ENCODE measurements at places on chromosomes 1 and 21. TPM values are rescaled to one million over a fixed set of nuclear protein-coding genes. Genes with fewer than 3 reads are reported as not detected.

FCRLA gene
- polyA plus RNA-seq = 0.19 TPM

NR1I3 gene
- 1.4 TPM for polyA plus RNA-seq

PLA2G2C gene
- polyA plus RNA-seq = not detected

GRCh38 chr1:39795651-39796050, 7.0 kb upstream of the BMP8B start:
- DNase-seq = no peak

GRCh38 chr1:28804071-28804470, 7.9 kb upstream of the OPRD1 start:
- DNase-seq = no peak

DNA sequence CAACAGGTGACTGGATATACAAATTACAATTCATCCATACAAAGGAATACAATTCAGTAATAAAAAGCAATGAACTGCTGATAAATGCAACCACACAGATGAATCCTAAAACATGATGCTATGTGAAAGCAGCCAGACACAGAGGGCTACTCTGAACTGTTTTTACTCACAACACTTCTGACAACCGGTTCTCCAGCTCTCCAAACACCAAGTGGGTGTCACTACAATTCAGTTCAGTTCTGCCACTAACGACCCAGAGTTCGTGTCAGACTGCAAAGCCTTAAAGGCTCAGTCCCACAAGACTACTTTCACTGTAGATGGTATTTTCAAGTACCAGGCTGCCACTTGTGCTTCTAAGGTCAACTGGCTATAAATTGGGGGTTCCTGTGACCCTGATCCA, 119.4 kb downstream of the SLC16A1 start:
- DNase-seq = no peak

GRCh38 chr1:65650682-65651081, 142.0 kb upstream of the PDE4B start:
- no peak for DNase-seq

All from muscle of arm (tissue), 14 donors.